ENCODE measurements at places on chromosomes 3 and 15.

DNA sequence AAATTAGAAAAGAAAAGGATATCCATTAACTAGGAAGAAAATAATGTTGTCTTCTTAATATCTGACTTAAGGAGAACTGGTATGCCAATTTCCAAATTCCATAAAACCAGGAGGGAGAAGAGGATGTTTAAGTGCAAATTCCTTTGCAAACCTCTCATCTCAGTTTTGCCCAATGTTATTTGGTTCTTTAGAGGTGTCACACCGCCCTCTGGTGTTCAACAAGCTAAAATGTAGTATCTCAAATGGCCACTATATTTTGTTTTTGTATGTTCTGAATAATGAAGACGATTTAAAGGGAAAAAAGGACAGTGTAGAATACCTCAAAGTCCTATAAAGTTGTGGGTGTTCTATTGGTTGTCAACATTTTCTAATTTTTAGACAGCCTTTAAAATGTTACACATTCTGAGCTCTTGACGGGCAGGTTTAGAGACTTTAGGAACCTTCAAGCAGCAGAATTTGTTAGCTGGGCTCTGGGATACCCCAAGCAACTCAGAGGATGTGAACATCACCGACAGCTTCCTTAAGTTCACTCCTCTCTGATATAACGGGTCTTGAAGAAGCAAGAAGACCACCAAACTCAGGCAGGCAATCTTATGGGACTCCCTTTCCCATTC, 458.3 kb downstream of the MFSD1 start:
- DNase-seq, result peak; percentile 67

GRCh38 chr3:184538666-184539431, 22.7 kb upstream of the EPHB3 start:
- DNase-seq, result no peak

DNA sequence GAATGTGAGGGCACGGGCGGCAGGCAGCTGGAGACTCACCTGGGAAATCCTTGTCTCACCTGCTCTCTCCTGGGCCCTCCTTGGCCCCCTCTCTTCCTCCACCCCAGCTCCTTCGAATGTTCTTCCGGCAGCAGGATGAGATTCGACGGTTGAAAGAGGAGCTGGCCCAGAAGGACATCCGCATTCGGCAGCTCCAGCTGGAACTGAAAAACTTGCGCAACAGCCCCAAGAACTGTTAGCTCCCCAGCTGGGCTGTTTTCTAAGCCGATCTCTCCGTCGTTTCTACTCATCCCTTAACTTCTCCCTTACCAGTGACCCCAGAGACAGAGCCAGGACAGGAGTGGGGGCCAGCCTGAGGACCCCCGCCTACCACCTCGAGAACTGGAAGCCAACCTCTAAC, 95.0 kb downstream of the ANP32A start:
- no peak for DNase-seq

DNA sequence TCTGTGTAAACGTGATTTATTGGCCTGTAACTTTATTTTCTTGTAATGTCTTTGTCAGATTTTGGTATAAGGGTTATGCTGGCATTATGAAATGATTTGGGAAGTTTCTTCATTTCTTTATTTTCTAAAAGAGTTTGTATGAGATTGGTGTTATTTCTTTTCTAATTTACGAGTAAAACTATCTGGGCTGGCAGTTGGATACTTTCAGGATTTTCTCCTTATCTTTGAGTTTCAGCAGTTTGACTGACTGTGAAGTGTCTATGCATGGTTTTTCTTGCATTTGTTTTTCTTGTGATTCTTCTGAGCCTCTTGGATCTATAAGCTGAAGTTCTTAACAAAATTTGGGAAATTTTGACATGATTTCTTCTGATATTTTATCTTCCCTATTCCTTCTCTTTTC, 18.1 kb downstream of the ADGRG7 start:
- DNase-seq, result no peak

- no peak for DNase-seq
Observed at GRCh38 chr3:45967724-45968123, 24.5 kb downstream of the CXCR6 start.

DNA sequence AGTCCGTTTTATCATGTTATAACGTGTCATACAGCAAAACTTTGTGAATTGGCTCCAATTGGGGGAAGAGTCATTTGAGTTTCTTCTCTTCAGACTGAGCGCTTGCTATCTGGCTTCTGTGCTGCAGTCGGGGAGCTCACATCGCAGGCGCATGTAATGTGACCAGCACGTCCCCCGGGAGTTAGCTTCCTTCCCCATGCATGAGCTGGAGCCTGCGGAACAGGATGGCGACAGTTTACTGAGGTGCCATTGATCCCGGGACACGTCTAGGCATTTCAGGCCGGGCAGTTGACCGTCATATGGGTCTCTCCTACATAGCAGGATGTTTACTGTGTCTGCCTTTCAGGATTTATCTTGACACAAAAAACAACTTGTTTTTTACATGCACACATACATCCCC, 44.8 kb downstream of the CMTM8 start:
- no peak for DNase-seq

GRCh38 chr15:51374131-51374530, 32.7 kb downstream of the GLDN start:
- DNase-seq, result no peak

DNA sequence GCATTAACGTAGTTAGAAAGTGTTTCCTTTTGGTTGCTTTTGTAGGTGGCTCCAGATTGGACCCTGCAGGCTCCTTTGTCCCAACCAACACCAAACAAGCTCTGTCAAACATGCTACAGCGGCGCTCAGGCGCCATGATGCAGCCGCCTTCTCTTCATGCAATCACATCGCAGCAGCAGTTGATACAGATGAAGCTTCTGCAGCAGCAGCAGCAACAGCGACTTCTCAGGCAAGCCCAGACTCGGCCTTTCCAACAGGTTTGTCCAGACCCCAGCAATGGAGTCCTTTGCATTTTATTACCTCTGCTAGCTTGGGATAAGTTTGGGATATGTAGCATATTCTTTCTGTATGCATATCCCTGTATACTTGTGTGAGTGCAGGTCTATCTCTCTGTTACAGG, 10.1 kb upstream of the P2RY12 start:
- DNase-seq, result no peak

- DNase-seq, result no peak
Observed at GRCh38 chr3:150158943-150159625, 188.4 kb upstream of the PFN2 start.

- DNase-seq, result peak; percentile 42
Observed at GRCh38 chr3:20225769-20226168, 39.8 kb upstream of the SGO1 start.

DNA sequence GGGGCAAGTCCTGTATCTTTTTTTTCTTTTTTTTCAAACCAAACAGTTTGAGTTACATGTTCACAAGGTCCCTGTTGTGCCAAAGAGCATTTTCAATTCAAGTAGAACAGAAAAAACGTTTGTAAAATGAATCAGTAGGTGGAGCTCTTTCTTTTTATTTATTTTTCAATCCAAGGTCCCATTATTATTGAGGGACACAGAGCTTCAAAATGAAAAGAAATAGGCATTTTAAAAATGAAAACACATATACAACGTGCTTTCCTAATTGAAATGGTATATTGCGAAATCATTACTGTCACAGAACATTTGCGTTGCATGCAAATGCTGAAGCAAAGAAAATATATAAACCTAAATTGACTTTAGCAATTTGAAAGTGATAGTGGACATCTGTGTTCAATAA, 711.0 kb downstream of the MECOM start:
- no peak for DNase-seq

GRCh38 chr3:148214705-148215104, 483.0 kb upstream of the AGTR1 start:
- DNase-seq, result no peak

DNA sequence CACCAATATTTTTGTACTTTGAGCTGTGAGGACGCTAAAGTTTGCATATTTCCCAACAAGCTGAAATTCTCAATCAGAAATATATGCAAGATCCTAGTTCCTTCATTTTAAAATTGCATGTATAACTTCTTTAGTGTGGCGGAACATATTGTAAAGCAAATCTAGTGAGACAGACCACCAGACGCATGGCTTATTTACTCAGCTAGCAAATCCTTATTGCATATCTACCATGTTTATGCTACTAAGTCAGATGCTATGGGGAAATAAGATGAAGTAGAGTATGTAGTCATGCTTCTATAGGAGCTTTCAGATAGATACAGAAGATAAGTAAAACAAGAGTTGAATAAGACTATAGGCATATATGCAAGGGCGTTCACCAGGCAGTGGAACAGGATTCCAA, 62.0 kb downstream of the C3orf70 start:
- no peak for DNase-seq

DNA sequence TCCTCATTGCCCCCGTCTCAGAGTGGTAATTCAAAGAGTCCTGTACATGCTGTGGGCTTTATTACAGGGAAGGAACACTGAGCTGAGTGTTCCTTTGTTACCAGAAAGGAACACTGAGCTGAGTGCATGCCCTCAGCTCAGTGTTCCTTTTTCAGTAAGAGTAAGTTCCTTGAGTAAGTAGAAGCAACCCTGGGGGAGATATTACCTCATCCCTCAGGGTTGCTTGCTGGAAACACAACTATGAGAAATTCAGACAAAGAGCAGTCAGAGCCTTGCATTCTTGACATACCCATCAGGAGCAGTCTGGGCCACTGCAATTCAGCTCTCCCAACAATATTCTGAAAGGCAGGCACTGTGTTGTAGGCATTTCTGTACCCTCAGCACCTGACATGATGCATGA, 17.0 kb downstream of the CHRM5 start:
- DNase-seq, result no peak

DNA sequence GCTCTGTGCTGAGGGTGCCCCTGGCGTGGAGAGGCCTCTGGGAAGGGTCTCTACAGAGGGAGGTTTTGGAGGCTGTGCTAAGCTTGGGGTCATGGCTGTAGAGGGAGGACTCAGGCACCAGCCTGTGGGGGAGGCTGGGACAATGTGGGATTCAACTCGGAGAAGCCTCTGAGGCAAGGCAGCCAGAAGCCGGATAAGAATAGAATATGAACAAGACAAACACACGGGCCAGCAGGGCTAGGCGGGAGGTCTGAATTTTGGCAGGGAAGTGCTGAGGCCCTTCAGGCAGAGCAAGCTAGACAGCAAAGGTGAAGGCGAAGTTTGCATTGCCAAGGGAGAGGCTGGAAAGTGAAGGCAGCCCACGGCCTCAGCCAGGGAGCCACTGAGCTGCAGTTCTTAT, 612.1 kb upstream of the NR2F2 start:
- DNase-seq, result no peak

DNA sequence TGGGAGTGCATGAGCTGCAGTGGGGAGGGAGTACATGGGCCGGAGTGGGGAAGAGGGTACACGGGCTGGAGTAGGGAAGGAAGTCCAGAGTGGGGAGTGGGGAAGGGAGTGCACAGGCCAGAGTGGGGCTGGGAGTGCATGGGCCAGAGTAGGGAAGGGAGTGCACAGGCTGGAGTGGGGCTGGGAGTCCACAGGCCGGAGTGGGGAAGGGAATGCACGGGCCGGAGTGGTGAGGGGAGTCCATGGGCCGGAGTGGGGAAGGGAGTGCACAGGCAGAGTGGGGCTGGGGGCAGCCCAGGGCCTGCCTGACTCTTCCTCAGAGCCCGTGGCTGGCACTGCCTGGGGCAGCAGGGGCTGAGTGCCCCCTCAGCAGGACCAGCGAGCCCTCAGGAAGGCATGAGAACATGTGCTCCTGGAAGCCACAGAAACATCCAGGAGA, 40.7 kb downstream of the KLF15 start:
- no peak for DNase-seq

- no peak for DNase-seq
Observed at GRCh38 chr3:140341817-140342403, 336.0 kb upstream of the TRIM42 start.

DNA sequence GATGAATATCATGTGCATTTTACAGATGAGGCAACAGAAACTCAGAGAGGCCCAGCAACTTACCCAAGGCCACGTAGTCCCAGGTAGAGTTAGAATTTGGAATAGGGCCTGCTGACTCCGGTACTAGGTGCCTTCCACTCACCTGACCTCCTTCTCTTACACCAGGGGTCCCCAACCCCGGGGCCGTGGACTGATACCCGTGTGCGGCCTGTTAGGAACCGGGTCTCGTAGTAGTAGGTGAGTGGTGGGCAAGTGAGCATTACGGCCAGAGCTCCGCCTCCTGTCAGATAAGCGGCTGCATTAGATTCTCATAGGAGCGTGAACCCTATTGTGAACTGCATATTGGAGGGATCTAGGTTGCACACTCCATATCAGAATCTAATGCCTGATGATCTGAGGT, 64.8 kb downstream of the SMAD3 start:
- DNase-seq, result no peak

DNA sequence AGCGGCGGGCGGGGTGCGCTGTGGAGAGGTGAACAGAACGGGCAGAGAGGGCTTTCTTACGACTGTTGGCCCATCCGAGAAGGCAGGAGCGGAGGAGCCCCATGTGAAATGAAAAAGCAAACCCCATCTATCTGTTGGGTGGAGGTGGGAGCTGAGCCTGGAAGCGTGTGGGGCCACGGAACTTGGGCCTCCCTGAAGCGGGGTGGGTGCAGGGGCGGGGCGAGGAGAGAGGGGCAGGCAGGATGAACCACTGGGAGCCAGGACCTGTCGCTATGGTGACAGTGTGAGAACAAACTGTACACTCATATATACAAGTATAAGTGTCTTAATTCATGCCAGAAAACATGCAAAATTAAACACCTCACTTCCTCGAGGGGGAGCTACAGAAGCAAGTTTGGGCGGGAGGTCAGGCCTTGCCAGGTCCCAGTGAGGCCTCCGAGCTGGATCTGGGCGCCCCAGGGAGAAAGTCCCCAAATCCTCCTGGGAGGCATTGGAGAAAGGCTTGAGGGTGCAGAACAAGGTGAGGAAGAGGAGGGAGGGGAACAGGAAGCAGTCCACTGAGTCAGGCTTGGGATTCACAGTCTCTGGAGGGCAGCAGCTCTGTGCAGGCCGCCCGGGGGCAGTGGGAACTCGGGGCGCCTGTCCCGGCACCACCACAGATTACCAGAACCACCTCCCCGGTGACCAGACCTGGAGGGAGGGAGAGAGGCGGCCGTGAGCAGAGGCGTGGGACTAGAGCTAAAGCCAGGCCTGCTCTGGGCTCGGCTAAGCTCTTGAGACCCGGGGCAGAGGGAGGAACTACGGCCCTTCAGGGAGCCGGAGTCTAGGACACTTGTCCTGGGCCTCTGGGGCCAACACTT, 34.8 kb downstream of the RBPMS2 start:
- DNase-seq, result peak; percentile 73

GRCh38 chr3:126321490-126321889, 35.7 kb downstream of the KLF15 start:
- DNase-seq, result peak; percentile 50

- no peak for DNase-seq
Observed at GRCh38 chr15:73633991-73634495, 854 bp upstream of the NPTN start.

DNA sequence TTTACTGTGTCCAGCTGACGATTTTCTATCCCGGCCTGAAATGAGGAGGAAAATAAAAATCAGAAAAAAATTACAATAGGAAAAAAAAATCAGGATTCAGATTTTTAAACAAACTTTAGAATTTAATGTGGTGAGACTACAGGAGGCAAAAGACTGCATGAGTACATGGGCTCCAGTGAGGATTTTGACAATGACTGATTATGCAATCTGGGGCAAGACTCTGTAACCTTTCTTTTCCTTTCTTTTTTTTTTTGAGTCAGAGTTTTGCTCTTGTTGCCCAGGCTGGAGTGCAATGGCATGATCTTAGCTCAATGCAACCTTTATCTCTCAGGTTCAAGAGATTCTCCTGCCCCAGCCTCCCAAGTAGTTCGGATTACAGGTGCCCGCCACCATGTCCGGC, 29.9 kb downstream of the SPG11 start:
- DNase-seq, result no peak
